ENCODE measurements at places on chromosomes 7 and 10. TPM values are rescaled to one million over a fixed set of nuclear protein-coding genes. Genes with fewer than 3 reads are reported as not detected.
A peak's percentile ranks its signal among the peaks of the same experiment; 100 is the strongest.

GRCh38 chr10:15791816-15792524, 68.3 kb downstream of the MINDY3 start:
- no peak overlapping the region for H3K4me3 ChIP-seq
- peak; percentile 77 for DNase-seq
- no peaks in the 10 kb centered on the region for H3K36me3 ChIP-seq
- H3K27ac ChIP-seq = peak overlapping the region; percentile 74

GRCh38 chr10:132690821-132691610, 94.9 kb downstream of the NKX6-2 start:
- no peaks in the 10 kb centered on the region for H3K27me3 ChIP-seq
- H3K4me1 ChIP-seq = no peaks in the 10 kb centered on the region

DNA sequence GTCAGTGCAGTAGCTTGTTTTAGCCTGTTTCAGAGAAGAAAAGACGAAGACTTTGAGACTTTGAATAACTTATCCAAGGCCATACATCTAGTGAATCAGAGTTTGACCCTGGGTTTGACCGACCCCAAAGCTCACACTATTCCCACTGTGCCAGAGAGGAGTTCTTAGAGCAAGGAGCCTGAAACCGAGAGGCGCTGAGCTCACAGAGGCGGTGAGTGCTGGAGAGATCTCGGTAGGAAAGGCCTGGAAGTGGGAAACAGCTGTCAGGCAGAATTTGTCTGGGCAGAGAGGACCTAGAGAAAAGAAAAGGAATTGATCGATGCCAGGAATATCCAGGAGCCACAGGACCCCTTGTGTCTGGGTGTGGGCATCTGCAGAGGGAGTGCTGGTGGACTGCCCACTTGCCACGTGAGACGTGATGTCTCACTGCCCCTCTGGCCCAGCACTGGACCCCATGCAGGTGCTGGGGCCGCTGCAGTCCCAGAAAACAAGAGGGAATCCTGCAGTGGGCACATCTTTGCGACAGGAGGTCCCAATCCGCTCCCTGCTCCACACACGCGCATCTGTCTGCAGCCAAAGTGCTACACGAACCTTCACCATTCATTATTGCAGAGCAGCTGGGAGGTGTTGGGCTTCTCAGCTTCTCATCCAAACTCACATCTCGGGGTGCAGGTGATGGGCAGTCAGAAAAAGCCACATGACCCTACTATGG, 6.2 kb downstream of the CALML3 start:
- peak; percentile 40 for DNase-seq
- peaks cover 46% of the 10 kb centered on the region for H3K4me1 ChIP-seq
- H3K4me3 ChIP-seq = no peak overlapping the region
- no peaks in the 10 kb centered on the region for H3K27me3 ChIP-seq

PRLHR gene
- not detected for total RNA-seq

DNA sequence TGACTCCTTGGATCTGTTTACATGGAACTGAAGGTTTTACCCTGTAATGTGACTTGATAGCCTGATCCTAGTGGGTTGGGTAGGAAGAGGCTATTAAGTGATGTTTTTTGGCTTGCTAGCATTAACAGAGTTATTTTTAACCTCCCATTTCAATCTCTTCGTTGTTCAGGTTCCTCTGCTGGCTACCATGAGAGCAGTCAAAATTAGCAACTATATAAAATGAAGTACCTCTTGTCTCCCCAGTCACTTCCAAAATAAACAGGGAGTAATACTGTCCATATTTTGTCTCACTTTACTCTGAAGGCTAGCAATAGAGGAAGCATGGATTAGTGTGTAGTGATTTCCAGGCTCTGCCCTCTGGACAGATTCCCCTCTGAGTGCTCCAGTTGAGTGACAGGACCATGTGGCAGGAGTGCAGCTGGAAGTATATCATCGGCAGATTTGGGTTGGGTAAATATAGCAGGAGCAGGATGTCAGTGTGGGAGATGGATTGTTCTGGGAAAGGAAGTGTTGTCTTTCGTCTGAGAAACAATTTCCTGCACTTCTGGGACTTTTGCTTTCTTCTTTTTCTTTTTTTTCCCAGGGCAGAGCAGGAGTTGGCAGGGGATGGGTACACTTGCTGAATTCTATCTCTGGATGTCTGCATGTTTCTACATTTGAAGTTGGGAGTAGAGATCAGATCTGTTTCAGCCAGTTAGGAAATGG, 35.2 kb downstream of the GBF1 start:
- no peak for DNase-seq
- no peaks in the 10 kb centered on the region for H3K27me3 ChIP-seq

DNA sequence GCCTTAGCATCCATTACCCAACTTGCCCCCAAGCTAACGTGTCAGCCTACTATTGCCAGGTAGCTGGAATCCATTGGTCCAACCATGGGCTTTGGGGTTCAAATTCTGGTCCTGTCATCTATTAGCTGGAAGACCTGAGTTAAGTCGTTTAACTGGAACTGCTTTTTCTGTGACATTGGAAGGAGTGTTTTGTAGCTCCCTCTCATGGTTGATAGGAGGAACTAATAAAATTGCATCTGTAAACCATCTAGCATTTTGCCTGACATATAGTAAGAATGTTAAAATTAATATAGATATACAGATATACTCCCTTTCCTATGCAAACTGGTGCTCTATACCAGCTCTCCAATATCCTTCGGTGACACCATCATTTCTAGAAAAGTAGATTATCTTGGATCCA, 23.8 kb upstream of the SLF2 start:
- H3K4me3 ChIP-seq = no peak overlapping the region
- H3K4me1 ChIP-seq = no peaks in the 10 kb centered on the region
- no peaks in the 10 kb centered on the region for H3K36me3 ChIP-seq
- no peak overlapping the region for H3K27ac ChIP-seq

GRCh38 chr7:14936554-14936953, 34.0 kb upstream of the DGKB start:
- H3K4me1 ChIP-seq = peaks cover 12% of the 10 kb centered on the region
- H3K4me3 ChIP-seq = no peak overlapping the region
- H3K27ac ChIP-seq = no peak overlapping the region
- DNase-seq = peak; percentile 68
- H3K27me3 ChIP-seq = no peaks in the 10 kb centered on the region

DNA sequence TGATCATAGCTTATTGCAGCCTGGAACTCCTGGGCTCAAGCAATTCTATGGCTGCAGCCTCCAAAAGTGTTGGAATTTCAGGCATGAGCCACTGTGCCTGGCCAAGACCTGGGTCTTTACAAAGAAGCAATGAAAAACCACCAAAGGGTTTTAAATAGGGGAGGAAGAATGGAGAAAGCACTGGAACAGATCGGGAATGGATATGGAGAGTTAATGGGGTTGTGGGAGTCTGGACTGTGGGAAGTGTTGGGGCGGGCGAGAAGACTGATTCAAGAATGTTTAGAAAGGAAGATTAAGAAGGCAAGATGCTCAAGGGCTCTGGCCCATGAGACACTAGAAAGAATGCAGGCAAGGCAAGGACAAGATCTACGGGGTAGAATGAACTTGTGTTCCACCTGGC, 98.5 kb downstream of the CARD11 start:
- no peaks in the 10 kb centered on the region for H3K4me1 ChIP-seq
- H3K4me3 ChIP-seq = no peak overlapping the region

GATAD1 gene
- total RNA-seq = 49.0 TPM

GRCh38 chr10:72688208-72688651, 3.7 kb upstream of the MCU start:
- no peaks in the 10 kb centered on the region for H3K36me3 ChIP-seq
- H3K27ac ChIP-seq = no peak overlapping the region
- H3K4me1 ChIP-seq = peaks cover 9% of the 10 kb centered on the region
- no peak for DNase-seq
- H3K27me3 ChIP-seq = no peaks in the 10 kb centered on the region
- H3K4me3 ChIP-seq = no peak overlapping the region

GRCh38 chr7:123828805-123829204, 16.2 kb upstream of the HYAL4 start:
- no peaks in the 10 kb centered on the region for H3K27me3 ChIP-seq
- H3K27ac ChIP-seq = no peak overlapping the region
- H3K4me3 ChIP-seq = no peak overlapping the region
- DNase-seq = no peak
- no peaks in the 10 kb centered on the region for H3K36me3 ChIP-seq

ITGB1 gene
- total RNA-seq = 1,360 TPM
